Fibroblast of skin of abdomen (primary cell): ENCODE measurements at places on chromosomes 2 and 18.

DNA sequence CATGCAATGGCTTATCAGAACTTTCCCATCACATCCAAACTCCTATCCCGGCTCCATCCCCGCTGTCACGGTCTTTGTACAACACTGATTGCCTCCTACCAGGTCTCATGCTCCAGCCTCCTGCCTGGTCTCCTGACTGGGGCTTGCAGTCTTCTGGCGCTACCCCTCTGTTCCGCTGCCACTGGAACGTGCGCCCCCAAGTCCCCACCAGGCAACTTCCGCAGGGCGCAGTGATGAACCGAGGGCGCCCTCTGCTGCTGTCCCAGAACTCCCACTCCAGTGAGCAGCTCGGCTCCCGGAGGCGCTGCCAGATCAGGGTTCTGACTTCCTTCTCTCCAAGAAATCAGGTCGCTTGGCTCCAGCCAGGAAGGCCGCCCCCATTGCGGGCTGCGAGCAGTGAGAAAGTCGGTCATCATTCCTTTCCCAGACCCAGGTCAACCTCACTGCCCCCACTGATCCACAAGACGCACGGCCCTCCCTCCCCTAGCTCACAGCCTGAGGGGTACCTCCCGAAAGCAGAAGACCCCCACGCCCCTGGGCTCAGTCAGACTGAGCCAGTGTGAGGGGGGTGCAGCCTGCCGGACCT is 43.9 kb upstream of the RAB11FIP5 start:
- DNase-seq = peak; percentile 67

DNA sequence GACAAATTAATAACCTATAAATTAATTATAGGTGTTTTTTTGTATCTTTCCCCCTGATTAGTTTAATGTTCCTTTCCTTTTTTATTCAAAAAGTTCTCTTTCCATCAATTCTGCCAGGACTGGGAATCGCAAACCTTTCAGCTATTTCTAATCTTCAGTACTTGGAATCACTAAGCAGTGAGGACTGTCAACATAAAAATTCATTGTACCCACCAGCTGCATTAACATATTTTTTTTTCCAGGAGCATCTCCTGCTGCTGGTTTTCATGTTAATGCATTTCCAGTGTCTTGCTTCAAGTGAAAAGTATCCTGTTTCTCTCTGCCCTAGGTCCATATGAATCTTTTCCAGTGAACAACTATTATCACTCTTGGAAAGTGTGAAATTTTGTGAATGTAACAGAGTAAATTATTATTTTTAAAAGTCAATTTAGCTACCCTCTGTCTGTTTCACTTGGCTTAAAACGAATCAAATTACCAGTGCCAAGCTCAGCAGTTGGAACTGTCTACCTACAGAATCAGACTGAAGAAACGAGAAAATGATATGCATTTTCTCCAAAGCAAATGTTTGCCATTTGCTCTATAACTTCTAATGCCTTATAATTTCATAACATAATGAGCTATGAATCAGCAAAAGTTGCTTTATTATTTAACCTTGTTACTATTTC is 804.4 kb downstream of the EPHA4 start:
- DNase-seq = no peak

DNA sequence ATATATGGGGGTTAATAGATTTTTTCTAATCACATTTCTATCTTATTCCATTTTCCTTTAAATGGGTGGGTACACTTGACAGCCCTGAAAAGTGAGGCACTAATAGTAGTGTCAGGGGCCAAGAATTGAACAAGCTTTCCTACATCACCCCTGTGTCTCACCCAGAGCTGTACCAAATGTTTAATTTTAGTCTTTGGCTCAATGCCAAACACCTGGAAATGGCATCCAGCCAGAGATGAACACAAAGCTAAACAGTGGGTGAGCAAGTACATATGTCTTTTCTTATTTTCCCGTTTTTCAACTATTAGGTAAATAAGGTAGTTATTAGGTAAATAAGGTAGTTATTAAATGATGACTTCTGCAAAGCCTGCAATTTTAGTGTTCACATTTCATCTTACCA is 276.3 kb upstream of the ERBB4 start:
- no peak for DNase-seq

DNA sequence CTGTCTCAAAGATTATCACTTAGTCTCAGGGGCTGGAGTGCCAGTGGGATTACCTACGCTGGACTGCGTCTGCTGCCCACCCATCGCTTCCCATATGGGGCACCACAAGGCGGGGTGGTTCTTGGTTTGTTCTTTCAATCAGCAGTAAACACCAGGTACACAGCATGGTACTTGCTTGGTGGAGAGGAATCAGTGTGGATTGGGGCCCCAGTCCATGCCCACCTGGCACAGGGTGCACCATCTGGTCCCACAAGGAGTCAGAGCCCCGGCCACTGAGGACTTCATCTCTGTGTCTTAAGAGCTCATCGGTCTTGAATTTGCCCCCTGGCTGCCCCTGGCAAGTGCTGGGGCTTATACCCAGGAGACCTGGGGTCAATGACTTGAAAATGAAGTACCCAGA is 96.2 kb downstream of the GLI2 start:
- DNase-seq = no peak

GRCh38 chr2:231545105-231545902 is 15.1 kb upstream of the NMUR1 start:
- DNase-seq = no peak

DNA sequence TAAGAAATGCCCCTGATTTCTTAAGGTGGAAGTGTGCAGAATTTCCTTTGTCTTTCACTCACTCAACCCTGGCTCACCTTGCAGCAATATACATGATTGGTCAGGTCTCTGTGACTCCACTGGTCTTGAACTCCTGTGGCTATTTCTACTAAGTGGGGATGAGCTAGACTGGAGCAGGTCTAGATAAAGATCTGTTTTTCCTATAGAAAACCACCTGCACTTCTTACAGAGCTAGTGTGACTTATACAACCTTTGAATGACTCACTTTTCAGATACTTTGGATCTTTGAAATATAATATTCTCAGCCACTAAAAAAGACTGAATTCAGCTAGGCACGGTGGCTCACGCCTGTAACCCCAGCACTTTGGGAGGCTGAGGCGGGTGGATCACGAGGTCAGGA is 98.5 kb upstream of the KCTD1 start:
- no peak for DNase-seq

DNA sequence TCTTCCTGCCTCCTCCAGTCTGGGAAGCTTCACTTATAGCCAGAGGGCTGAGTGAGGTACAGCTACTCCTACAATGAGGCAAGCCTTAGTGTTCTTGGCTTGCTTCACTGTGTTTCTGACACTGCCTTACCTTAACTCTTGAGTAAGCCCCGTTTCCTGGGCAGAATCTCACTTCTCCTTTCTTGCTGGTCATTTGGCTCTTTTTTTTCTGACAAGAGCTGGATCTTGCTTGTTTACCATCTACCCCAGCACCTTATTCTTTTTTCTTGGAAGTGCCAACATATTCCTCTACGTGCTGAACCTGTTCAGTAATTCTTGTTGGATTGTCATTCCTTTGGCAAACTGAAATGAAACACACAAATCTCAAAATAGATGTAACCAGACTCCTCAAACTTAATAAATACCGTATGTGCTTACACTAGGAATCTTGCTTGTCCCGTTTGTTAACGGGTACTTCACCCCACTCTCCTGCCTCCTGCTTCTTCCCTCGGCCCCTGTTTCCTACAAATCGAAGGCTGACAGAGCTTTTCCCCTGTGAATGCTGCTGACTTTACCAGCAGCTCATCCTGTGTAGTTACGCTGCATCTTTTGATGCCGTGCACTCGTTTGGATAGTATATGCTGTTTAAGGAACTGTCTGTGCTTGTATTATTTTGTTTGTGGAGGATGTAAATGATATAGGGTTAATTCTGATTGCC is 132.2 kb downstream of the FMNL2 start:
- DNase-seq = peak; percentile 53

DNA sequence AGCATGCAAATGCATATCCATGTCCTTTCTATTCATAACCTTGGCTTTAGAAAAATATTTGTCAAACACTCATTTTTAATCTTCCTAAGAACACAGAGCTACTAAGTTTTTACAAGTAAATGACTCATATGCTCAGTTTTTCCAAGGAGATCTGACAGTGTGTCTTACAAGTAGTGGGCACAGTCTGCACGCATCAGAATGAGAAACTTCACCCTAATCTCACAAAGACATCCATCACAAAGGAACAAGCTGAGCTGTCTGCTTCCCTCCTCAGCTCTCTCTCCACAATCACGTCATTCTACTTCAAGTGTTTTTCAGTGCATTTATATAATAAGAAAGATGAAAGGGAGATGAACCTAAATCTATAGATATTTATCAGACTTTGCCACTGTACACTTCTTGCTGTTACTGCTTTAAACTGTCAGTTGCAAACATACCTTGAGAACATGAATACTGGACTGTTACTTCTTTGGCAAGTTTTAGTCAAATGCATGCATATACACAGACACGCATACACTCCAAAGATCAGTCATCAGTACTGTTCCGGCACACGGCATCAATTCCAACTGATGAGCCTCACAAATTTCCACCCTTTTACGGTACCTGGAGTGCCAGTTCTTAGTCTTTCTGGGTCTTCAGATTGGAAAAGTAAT is 75.7 kb downstream of the RBMS1 start:
- peak; percentile 88 for DNase-seq
